Mucosa of descending colon (tissue), 3 donors: ENCODE measurements at places on chromosomes 2 and 18. TPM values are rescaled to one million over a fixed set of nuclear protein-coding genes. Genes with fewer than 3 reads are reported as not detected.

The MGAT5 gene
- 56.5 TPM for total RNA-seq

The RBKS gene
- total RNA-seq, result 10.6 TPM

The PPM1G gene
- 53.4 TPM for total RNA-seq

The TGFA gene
- 13.5 TPM for total RNA-seq

The CNRIP1 gene
- 20.0 TPM for total RNA-seq

The DOK6 gene
- 2.2 TPM for total RNA-seq

The TRPM8 gene
- not detected for total RNA-seq

The AQP12B gene
- total RNA-seq, result 0.16 TPM

The CD302 gene
- total RNA-seq, result 16.0 TPM

The ZNF513 gene
- 22.6 TPM for total RNA-seq

The CCBE1 gene
- total RNA-seq, result 1.6 TPM

The PHOSPHO2 gene
- total RNA-seq, result 10.7 TPM

The VIT gene
- total RNA-seq, result not detected

The RAX gene
- not detected for total RNA-seq

The PLCD4 gene
- total RNA-seq, result 1.2 TPM

The SERPINB11 gene
- not detected for total RNA-seq

The RESP18 gene
- total RNA-seq, result not detected

The SPOPL gene
- total RNA-seq, result 45.5 TPM

The ZNF516 gene
- 47.9 TPM for total RNA-seq

The RBMS1 gene
- total RNA-seq, result 9.7 TPM

The CABYR gene
- 1.4 TPM for total RNA-seq

The SMAD2 gene
- total RNA-seq, result 123 TPM

The C1QL2 gene
- total RNA-seq, result not detected

The C2orf80 gene
- not detected for total RNA-seq

The CYBRD1 gene
- total RNA-seq, result 103 TPM

The GPR45 gene
- total RNA-seq, result not detected

The NLRC4 gene
- total RNA-seq, result 0.46 TPM

The HYCC2 gene
- total RNA-seq, result 33.2 TPM

The TXNDC2 gene
- total RNA-seq, result 0.28 TPM

The CXCR4 gene
- total RNA-seq, result 3.9 TPM

The SPP2 gene
- total RNA-seq, result not detected

The MC5R gene
- total RNA-seq, result not detected

The TTN gene
- total RNA-seq, result 1.3 TPM

The IL36B gene
- total RNA-seq, result not detected

The TLX2 gene
- 1.6 TPM for total RNA-seq

The PIEZO2 gene
- total RNA-seq, result 1.4 TPM

The SLC19A3 gene
- 4.5 TPM for total RNA-seq

The TTL gene
- total RNA-seq, result 20.3 TPM

The NTSR2 gene
- not detected for total RNA-seq

The LYPD6 gene
- 2.2 TPM for total RNA-seq

The DUSP2 gene
- 1.6 TPM for total RNA-seq

The RNASEH1 gene
- 14.4 TPM for total RNA-seq

The SCN3A gene
- total RNA-seq, result 2.1 TPM

The INPP1 gene
- 36.3 TPM for total RNA-seq

The CHRNG gene
- total RNA-seq, result not detected

The PPP3R1 gene
- total RNA-seq, result 54.0 TPM

The SEH1L gene
- 33.7 TPM for total RNA-seq

The TMEM17 gene
- 0.61 TPM for total RNA-seq

The CPO gene
- total RNA-seq, result not detected

The CBLN2 gene
- 3.2 TPM for total RNA-seq

The GALNT13 gene
- 1.5 TPM for total RNA-seq

The CD8A gene
- 4.1 TPM for total RNA-seq

The SAG gene
- 0.63 TPM for total RNA-seq

The PMAIP1 gene
- total RNA-seq, result 2.1 TPM
